ENCODE measurements at places on chromosomes 7 and 10.

GRCh38 chr7:98779800-98780587 lies 89.8 kb downstream of the TMEM130 start:
- no peak for DNase-seq

DNA sequence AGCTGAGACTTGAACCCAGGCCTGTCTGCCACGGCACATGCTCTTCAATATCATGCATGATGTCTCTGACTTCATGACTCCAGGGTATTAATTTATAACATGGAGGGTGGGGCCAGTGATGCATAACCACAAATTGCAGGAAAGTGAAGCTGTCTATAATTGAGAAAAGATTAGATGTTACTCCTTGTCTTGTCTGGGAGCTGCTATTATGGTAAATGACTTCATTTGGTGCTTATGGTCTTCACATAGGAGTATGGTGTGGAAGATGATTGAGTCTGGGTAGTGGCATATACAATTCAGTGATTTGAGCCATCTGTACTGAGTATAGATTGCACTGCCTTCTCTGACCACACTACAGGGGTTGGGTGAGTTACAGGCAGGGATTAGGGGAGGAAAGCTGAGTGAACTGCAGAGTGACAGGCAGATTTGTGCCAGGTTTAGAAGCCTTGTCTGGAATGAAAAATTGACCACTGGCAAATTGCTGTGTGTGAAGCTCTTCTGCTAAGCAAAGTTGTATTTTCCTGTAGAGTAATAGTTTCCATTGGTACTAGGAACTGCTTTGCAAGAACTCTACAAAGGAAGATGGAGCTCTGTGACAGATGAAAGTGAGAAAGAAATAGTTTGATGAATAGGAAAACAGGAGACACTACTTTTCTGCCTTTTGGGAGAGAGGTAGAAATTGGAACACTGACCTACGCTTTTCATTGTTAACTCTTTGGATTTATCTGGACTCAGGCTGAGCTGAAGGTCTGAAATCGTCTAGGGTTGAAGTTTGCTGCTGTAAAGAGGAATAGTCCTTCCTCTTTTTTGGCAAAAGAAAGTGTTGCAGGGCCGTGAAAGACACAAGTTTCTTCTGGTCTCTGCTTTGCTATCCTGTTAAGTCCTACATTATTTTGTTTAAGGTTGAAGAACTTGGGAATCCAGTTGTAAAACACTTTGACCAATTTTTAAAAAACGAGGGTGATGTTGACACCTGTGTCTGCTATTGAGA lies 2.7 kb downstream of the SND1 start:
- no peak for DNase-seq

- no peak for DNase-seq
These were observed 24.2 kb upstream of the SMIM30 start for GRCh38 chr7:113142385-113143119.

GRCh38 chr7:138835087-138835486 lies 37.1 kb upstream of the ATP6V0A4 start:
- DNase-seq: no peak

GRCh38 chr10:125209591-125210355 lies 49.4 kb upstream of the CTBP2 start:
- DNase-seq: no peak

DNA sequence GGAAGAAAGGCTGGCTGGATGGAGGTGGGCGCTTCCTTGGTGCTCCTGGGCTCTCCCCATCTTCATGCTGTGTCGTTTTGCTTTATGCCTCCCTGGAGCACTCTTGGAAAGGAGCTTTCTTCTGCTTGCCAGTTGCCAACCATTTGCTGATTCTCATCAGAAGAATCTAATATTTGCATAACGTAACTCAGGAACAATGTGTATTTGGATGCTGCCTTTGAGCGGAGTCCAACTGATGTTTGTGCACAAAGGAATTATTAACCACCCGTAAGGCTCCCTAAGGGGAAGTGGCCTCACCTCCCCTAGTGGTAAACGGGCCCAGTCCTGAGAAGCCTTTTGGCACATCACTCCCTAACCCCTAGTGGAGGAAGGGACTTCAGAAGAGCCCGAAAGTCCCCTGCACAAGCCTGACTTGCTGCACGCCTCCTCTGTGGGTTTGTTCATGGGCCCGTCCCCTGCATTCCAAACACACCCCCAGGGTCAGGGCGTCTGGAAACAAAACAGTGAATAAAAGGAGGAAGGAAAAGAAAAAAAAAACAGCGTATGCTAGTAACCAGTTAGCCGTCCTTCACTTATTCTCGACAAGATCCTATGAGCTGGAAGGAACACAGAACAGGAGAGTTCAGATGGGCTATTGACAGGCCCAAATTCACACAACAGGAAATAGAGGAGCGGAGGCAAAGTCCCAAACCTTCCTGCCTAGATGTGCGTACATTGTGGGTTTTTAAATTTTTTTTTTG lies 602.2 kb downstream of the LRMDA start:
- no peak for DNase-seq

All from activated T-helper 1 cell treated with anti-CD3 and anti-CD28 coated beads, Interleukin-2, amount 50 U/mL, for 16 hours (primary cell).